Neural cell (in vitro differentiated cells): ENCODE measurements at places on chromosomes 16 and 17. TPM values are rescaled to one million over a fixed set of nuclear protein-coding genes. Genes with fewer than 3 reads are reported as not detected.

Gene CACNG5
- 1.2 TPM in 1 of 2 replicates, not detected in the other for polyA plus RNA-seq

Gene HSPB9
- polyA plus RNA-seq, result not detected in 2 replicates

Gene SPOP
- polyA plus RNA-seq, result 71.9 and 80.9 TPM in 2 replicates

Gene TMC8
- polyA plus RNA-seq, result 0.24 and 0.41 TPM in 2 replicates

Gene BIRC5
- 1.4 and 2.3 TPM in 2 replicates for polyA plus RNA-seq

Gene KCNJ18
- polyA plus RNA-seq, result not detected in 2 replicates

Gene TAT
- polyA plus RNA-seq, result 0.14 TPM in 1 of 2 replicates, not detected in the other

Gene CA5A
- not detected in 2 replicates for polyA plus RNA-seq

Gene HOXB2
- polyA plus RNA-seq, result not detected in 2 replicates

Gene PRSS21
- polyA plus RNA-seq, result not detected in 2 replicates

Gene UNC119
- polyA plus RNA-seq, result 218 and 231 TPM in 2 replicates

Gene RPUSD1
- polyA plus RNA-seq, result 42.4 and 44.8 TPM in 2 replicates

Gene ARHGDIA
- 16.1 and 26.9 TPM in 2 replicates for polyA plus RNA-seq

Gene MYO15B
- 2.4 and 7.2 TPM in 2 replicates for polyA plus RNA-seq

Gene CRISPLD2
- polyA plus RNA-seq, result 0.06 TPM in 1 of 2 replicates, not detected in the other

Gene MLX
- 35.7 and 47.2 TPM in 2 replicates for polyA plus RNA-seq

Gene GPR139
- polyA plus RNA-seq, result 0.52 TPM in 1 of 2 replicates, not detected in the other

Gene SLC6A2
- not detected in 2 replicates for polyA plus RNA-seq
